ENCODE measurements at places on chromosomes 4 and X.
A peak's percentile ranks its signal among the peaks of the same experiment; 100 is the strongest.

- DNase-seq: no peak
Measured at GRCh38 chr4:24671849-24672248, 87.5 kb upstream of the DHX15 start.

- peak; percentile 75 for DNase-seq
Measured at GRCh38 chrX:40132751-40133150, 35.0 kb upstream of the BCOR start.

- no peak for DNase-seq
Measured at GRCh38 chr4:180153587-180153986, 2089.6 kb upstream of the TENM3 start.

DNA sequence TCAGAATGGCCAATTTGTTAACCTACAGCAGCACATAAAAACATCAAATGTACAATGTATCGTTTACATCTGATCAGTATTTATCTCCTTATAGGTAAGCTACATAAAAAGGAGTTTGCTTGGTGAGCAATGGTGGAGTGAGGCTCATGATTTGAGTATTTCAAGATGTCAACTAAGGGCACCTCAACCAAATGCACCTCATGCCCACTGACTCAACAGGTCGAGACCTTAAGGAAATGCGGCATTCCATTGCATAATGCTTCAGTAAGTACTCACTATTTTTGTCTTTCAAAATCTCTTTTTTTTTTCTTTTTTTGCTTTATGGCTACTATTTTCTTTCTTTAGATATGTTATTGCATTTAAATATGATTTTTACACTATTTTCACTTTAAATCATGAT, 181.0 kb upstream of the TLL1 start:
- no peak for DNase-seq

GRCh38 chr4:4388311-4388790, 1.4 kb downstream of the NSG1 start:
- no peak for DNase-seq

DNA sequence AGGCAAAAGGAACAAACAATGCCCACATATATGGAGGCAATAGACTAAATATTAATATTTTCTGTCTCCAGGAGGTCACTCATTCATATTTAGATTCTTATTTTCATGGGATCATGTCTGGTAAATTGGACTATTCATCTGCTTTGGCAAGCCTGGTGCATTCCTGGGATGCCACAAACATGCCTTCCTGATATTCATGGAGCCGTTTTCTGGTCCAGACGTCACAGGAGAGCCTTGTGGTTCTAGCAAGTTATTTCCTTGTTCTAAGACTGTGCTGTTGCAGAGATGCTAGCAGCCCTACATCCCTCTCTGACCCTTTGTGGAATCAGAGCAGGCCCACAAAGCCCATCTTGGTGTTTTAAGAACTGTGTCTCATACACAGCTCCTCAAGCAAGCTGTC, 16.1 kb upstream of the EXOSC9 start:
- peak; percentile 99 for DNase-seq

- DNase-seq: peak; percentile 24
Measured at GRCh38 chr4:47907089-47907646, 7.2 kb downstream of the NFXL1 start.

- DNase-seq: no peak
Measured at GRCh38 chrX:18949291-18949943, 34.5 kb downstream of the PHKA2 start.

- peak; percentile 90 for DNase-seq
Measured at GRCh38 chr4:99438405-99438780, 3.3 kb upstream of the ADH7 start.

DNA sequence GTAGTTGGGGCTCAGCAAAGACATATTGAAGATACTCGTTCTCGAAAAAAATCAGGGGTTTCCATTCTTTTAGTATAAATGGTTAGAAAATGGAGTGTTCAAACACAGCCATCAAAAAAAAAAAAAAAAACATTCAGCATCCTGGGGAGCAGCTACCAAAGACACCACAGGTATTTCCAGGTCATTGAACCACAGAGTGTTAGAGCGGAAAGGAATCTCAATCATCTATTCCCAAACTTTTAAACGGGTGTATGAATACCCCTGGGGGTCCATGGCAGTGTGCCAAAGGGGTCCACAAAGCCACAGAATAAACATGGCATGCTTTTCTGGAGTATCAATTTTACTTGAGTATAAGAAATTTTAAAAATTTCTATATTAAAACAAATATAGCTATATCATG, 6.9 kb upstream of the FGF16 start:
- no peak for DNase-seq

DNA sequence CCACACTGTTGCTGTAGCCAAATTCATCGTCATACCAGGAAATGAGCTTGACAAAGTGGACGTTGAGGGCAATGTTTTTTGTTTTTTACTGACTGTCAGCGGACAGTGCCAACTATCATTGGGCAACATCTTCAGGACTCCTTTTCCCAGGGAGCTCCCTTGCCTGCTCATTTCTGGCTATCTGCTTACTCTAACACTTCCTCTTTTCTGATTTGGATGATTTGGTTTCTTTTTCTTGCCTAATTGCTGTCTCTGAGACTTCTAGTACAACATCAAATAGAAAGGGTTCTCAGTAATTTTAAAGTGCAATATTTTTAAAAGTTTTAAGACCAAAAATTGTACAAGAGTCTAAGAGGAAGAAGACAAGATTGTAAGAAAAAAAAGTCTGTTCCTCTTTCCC, 92.0 kb upstream of the KLHL4 start:
- no peak for DNase-seq

DNA sequence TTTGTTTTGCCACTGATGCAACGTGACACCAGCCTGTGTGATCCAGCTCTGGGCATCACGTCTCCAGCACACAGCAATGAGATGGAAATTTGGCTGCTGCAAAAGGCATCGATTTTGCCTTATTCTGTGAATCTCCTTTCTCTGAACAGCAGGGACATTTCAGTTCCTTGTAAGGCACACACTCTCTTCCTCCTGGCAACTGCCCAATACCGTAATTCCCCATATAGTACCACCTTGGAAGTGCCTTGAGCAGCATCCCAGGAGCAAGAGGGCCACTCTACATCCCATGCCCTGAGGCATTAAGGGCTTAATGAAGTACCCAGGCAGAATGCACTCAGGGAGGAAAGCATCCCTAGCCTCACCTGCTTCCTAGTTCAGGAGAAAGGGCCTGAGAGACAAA, 10.5 kb upstream of the MAMLD1 start:
- DNase-seq: peak; percentile 15

GRCh38 chr4:155434904-155435303, 58.1 kb upstream of the MAP9 start:
- DNase-seq: no peak

- DNase-seq: no peak
Measured at GRCh38 chr4:55122235-55122634, 3.2 kb downstream of the KDR start.

DNA sequence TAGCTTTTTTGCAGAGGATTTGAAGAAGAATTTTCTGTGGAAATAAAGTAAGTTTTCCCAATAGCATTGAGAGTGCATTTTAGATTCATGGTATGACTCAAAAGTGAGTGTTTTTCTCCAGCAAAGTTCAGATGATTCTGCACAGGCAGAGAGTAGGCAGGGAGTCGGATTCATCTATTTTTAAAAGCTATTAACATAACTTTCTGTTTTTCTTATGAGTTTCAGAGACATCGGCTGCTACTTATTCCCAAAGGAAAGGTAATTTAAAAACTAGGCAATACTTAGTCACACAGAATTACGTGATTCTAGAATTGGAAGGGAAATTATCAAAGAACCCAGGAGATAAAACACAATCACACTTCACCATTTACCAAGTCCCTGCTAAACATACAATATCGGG, 4.4 kb downstream of the CCDC110 start:
- no peak for DNase-seq

GRCh38 chrX:9231491-9231890, 197.6 kb upstream of the FAM9B start:
- DNase-seq: peak; percentile 24

DNA sequence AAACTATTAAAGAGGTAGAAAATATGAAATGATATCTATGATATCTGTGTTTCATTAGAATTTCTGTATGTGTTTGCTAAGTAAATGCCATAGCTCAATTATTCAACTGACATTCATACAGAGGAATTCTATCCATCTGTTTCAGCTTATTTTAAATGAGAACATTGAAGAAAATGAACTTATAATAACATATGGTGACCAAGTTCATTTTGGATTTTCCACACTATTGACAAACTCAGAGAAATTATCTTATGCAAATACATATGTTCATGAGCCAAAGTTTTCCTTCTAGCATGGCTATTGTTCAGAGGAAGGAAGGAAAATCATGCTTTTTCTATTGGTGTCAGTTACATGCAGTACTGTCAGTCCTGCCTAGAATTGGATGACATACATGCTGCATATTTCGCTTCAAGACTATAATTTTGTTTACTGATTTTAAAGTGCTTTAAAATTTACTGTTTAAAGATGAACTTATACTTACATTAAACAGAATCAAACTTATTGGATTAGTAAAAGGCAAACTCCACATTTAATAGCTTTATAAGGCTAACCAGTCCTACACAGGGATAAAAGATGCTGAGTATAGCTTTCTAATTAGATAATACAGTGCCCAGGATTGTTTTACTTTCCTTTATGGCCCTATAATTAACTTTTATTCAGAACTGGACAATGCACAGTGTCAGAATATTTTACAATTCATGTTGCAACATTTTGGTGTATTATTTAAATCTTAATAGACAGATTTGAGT, 646.2 kb downstream of the TRAM1L1 start:
- DNase-seq: no peak

- DNase-seq: peak; percentile 39
Measured at GRCh38 chr4:2535376-2536192, 863 bp upstream of the FAM193A start.

DNA sequence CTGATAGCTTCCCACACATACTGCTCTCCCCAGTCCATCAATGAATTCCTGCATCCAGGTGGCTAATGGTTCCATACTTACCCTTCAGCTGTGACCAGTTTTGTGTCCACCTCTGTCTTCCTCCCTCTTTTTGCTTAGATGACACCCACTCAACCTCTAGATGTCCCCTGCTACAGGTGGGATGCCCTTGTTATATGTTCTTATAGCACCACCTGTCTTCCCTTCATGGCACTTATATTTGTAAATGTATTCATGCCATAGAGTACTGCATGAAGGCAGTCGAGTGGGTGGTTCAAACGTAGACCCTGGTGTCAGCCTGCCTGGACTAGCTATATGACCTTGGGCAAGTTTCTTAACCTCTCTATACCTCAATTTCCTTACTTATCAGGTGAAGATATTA, 6.5 kb upstream of the USP46 start:
- DNase-seq: no peak

DNA sequence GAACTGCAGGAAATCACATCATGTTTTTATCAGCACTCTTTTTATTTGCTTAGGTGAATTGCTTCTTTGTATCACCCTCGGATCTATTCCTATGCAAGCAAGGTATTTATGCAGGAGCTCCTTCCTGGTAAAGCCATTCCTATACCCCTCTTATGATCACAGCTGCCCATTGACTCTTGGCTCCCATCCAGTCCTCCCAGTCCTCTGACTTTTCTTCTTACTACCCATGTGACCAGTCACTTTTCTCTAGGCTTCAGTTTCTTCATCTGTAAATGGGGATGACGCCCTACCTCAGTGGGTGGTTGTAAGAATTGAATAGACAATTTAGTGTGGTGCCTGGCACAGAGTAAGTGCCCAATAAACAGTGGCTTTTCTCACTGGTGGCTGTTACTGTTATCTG, 144.9 kb downstream of the FHIP1A start:
- no peak for DNase-seq

GRCh38 chr4:81572402-81572801, 100.7 kb upstream of the RASGEF1B start:
- no peak for DNase-seq

GRCh38 chrX:130984782-130985181, 73.4 kb upstream of the ARHGAP36 start:
- no peak for DNase-seq

DNA sequence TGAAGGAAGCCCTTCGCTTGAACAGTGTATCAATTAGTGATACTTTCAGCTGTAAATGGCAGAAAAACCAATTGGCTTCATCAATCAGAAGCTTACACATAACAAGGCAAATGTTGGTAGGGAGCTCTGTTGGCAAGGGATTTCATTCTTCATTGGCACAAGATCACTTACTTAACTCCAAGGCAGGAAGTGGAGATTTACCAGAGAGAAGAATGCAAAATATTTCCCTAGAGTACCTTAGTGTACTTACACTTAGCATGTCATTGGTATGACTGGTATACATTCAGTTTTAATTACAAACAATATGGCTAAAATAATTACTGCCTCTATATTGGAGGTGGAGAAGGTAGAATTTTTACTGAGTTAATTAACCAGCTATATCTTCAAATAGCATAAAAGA, 545.0 kb downstream of the GABRG1 start:
- DNase-seq: no peak

GRCh38 chrX:102859550-102859871, 77.6 kb upstream of the RAB40AL start:
- DNase-seq: no peak

DNA sequence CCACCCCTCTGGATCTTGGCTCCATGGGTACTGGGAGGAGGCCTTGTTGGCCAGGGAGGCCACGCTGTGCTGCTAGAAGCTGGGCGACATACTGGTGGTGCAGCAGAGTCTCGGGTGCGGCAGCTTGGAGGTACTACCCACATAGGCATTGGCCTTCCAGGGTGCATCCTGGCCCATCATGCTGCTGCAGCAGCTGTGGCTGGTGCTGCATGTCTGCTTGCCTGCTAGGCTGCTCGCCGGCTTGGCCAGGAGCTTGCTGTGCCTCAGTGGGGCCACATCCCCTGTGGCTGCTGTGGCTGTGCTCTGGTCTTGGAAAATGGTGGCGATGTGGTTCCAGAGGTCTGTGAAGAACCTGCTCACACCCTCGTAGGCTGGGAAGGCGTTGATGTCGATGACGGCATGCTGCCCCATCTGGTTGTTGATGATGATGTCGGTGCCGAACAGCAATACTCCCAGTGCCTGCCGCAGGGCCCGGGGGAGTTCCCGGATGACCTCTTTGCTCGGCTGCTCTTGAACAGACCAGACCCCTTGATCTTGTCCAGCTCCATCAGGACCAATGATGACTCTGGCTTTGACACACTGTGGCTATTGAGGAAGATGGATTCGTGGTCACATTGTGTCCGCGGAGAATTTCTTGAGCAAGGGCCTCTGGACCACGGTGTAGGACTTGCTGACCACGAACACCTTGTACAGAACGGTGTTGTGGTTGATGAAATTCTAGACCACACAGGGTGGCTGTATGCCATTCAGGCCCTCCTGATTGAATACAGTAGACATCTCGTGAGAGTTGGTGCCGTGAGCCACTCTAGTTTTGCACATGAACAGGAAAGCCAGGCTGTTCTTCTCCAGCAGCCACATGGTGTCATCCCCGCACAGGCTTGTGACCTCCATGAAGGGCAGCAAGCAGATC, 11.8 kb downstream of the RBM10 start:
- no peak for DNase-seq

DNA sequence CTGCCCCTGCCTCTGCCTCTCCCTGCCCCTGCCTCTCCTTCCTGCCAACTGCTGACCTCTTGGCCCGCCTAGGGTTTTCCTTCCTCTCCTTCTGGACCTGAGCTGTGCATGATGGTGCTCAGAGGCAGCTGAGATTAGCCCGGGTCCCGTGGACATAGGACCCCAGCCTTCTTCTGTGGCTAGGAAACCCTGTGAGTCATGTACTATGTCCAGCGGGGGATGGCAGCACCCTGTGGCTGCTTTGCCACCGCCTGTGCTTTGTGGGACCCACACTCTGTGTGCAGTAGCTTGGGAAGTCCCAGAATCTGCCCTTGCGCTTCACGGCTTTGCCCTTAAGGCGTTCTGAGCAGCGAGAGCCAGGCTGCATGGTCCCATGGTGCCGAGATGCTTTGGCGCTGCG, 105.5 kb upstream of the PSAPL1 start:
- no peak for DNase-seq
